Choroid plexus epithelial cell (primary cell): ENCODE measurements at places on chromosomes 7 and 10.
A peak's percentile ranks its signal among the peaks of the same experiment; 100 is the strongest.

DNA sequence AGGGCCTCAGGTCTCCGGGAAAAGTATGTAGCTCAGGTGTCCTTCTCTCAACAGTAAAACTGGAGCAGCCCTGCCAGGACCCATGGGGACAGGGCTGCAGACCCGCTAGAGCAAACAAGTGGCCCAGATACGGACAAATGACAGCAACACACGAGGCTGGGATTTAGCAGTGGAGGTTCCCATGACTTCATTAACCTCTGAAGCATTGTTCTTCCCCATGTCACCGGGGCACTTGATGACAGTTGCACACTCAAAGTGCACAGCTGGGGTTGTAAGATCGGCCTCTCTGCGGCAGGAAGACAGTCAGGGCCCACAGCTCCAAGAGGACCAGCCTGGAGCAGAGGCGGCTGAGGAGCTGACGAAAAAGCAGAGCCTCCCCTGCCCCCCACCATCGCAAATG is 12.5 kb upstream of the PODXL start:
- no peak for DNase-seq

GRCh38 chr7:106076537-106076936 is 35.6 kb downstream of the SYPL1 start:
- DNase-seq: no peak

DNA sequence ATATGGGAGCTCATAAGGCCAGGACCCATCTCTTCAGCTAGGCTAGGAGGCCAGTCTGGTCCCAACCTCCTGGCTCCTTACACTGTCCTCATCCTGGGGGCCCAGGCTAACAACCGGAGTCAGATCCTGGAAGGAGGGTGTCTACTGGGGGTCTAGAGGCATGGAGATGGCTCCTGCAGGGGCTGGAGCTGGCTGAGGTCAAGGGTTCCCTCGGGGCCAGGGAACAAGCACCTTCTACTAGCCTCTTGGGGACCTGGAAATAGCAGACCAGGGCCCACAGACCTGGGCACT is 37.2 kb downstream of the CLRN3 start:
- no peak for DNase-seq

- no peak for DNase-seq
These were observed 1048.8 kb downstream of the GATA3 start for GRCh38 chr10:9103301-9103700.

GRCh38 chr10:114547514-114547913 is 110.6 kb downstream of the ABLIM1 start:
- DNase-seq: no peak

GRCh38 chr7:981793-982510 is 1.0 kb upstream of the CYP2W1 start:
- DNase-seq: no peak

DNA sequence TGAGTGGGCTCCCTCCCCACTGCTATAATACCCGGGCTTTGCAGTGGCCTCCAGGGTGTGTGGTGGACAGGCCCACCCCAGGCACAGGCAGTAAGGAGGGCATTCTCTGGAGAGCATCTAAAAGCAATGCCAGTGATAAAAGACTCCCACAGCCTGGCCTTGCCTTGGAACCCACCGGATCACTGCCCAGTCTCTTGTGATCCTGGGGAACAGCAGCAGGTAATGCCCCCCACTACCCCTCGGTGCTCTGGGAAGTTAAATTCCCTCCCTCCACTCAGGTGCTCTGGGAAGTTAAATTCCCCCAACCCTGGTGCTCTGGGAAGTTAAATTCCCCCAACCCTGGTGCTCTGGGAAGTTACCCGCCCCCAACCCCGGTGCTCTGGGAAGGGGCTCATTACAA is 565.2 kb downstream of the TCERG1L start:
- DNase-seq: no peak

GRCh38 chr10:129852829-129853561 is 111.1 kb downstream of the EBF3 start:
- DNase-seq: no peak

GRCh38 chr10:44125879-44126278 is 259.0 kb downstream of the CXCL12 start:
- peak; percentile 59 for DNase-seq

DNA sequence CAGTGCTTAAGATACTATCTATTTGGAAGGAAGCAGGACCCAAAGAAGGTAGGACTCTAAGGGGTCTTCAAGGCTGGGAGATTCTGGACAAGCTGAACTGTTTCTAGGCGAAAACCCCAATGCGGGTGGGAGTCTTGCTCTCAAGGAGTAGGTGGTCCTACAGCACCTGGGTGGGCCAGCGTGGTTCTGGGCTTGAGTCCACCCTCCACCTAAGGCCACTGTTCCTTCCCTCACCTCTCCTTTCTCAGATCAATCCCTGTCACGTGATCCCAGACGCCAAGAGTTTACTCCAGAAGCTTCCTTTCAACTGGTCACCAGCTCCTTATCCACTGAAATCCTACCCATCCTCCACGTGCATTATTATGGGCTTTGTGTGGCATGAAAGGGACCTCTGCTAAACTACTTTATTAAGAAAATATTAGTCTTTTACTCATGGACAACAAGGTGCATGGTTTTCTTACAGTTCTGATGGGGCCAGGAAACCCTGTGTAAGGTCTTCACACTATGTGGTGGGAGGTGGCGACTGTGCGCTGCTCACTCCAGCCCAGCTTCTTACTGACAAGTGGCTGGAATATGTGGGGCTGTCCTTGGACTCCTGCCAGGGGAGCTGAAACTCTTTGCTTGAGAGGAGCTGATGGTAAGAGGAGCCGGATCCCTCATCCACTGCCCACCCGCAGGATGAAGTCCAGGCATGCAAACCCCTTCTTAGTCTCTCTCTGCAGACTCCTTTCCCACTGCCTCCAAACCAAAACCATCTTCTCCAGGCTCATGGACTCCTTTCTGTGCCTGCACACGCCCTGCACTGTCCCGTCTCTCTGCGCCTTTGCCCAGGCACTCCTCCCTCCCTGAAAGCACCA is 1.6 kb downstream of the ZNF746 start:
- peak; percentile 89 for DNase-seq
